Glomerular endothelial cell (primary cell): ENCODE measurements at places on chromosomes 2 and 18. TPM values are rescaled to one million over a fixed set of nuclear protein-coding genes. Genes with fewer than 3 reads are reported as not detected.
A peak's percentile ranks its signal among the peaks of the same experiment; 100 is the strongest.

The MCM6 gene
- total RNA-seq, result 8.3 and 22.5 TPM in 2 replicates

The SP140 gene
- 0.10 TPM in 1 of 2 replicates, not detected in the other for total RNA-seq

The KLF11 gene
- 6.3 and 6.6 TPM in 2 replicates for total RNA-seq

The ZAP70 gene
- 2.7 and 4.6 TPM in 2 replicates for total RNA-seq

The CDH2 gene
- 47.9 and 104 TPM in 2 replicates for total RNA-seq

- no peak for DNase-seq
Observed at GRCh38 chr2:120764492-120764891, 28.8 kb downstream of the GLI2 start.

- no peak for DNase-seq
Observed at GRCh38 chr18:53947092-53947640, 277.3 kb downstream of the MBD2 start.

DNA sequence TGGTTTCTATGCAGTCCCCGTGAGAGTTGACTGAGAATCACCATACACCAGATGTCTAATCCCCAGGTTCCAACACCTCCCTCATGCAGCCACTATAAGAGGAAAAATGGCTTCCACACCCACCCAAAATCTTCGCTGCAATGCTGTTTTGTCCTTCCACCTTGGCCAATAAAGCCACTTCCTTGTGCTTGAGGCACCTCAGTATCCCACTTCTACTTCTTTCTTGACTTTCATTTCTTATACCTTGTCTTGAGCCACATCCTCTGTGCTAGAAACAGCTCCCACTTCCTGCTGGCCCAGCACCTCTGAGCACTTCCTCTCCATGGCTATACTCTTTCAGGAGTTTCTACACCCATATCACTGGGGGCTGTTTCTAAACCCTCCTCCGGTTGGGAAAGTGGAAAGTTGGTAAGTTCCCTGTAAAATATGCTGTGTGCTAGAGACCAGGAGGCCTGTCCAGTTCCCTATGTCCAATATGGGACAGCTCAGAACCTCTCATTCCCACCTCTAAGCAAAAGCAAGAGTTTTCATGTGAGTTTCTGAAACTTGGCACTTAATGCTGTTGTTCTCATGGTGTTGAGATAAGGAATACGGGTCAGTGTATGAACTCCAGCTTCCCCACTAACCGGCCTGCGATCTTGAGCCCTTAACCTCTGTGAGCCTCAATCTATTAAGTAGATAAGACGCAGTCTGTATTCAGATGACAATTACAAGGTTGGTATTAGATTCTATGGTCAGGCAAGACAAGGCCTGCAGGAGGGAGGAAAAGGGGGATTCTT, 209.1 kb upstream of the ID2 start:
- DNase-seq, result no peak

- DNase-seq, result no peak
Observed at GRCh38 chr2:81895620-81896250, 1591.2 kb upstream of the LRRTM1 start.

GRCh38 chr18:79218605-79219190, 149.5 kb downstream of the ATP9B start:
- DNase-seq, result no peak

GRCh38 chr2:101831351-101831865, 133.9 kb downstream of the MAP4K4 start:
- peak; percentile 61 for DNase-seq

GRCh38 chr2:66495788-66496640, 61.1 kb downstream of the MEIS1 start:
- DNase-seq, result no peak

DNA sequence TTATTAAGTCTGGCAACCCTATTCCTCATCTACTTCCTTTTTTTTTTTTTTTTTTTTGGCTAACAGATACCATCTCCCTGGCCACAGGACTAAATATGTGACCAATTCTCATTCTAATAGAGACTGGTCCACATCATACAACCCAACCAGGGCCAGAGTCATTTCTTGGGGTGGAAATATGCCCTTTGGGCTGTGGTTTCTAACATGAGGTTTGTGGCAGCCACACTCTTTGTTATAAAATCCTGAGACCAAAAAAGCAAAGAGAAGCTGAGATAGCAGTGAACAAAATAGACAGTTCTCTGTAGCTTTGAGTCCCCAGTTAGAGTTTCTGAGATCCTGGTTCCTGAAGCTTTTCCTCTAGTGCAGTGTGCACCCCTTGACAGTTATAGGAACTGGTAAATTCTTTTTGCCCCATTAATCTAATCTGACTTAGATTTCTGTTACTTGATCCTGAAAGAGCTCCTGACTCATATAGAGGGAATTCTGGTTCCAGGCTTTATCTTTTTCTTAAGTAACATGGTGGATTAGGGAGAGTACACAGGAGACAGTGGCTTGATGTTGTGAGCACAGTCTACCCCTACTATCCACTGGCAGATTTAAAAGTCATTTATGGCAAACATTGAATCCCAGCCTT, 86.8 kb downstream of the MAIP1 start:
- no peak for DNase-seq

- DNase-seq, result no peak
Observed at GRCh38 chr2:10688921-10689807, 611 bp downstream of the NOL10 start.

DNA sequence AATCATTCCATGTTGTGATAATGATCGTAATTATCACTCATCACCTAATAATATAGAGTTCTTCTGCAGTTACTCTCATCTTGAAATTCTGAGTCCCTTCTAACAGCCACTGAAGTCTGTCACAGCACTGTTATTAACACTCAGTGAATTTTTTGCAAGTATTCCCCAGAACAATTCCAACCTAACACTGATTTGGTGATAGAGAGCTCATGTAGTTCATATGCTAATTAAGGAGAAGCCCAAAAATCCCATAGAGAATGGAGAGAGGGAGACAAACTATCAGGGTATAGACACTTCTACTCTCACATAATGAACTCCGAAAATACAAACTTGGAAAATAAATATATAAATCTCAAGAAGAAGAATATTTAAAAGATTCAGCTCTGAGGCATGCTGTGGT, 1253.4 kb upstream of the NXPH2 start:
- no peak for DNase-seq
